AG04449 (cell line): ENCODE measurements at places on chromosomes 16 and 17.
A peak's percentile ranks its signal among the peaks of the same experiment; 100 is the strongest.

GRCh38 chr16:57373117-57373947, 1.0 kb downstream of the CX3CL1 start:
- DNase-seq = no peak

DNA sequence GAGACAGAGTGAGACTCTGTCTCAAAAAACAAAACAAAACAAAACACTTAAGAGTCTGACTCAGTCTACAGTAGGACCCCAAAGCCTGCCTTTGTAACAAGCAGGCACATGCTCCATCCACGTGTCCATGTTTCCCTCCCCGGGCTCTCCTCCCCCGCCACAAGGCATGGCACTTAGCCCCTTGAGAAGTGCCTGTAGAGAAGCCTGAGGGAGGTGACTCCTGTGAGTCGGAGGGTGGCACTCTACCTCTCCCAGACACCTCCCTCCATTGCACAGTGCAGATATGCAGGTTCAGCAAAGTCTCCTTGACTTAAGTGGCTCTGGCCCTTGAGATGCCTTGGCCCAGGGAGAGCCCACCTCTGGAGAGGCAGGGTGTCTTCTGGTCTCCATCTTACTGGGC, 6.8 kb downstream of the FHOD1 start:
- no peak for DNase-seq

GRCh38 chr17:69654981-69655855, 240.7 kb downstream of the MAP2K6 start:
- peak; percentile 59 for DNase-seq

- no peak for DNase-seq
These were observed 381.5 kb upstream of the SALL1 start for GRCh38 chr16:51532551-51532950.

DNA sequence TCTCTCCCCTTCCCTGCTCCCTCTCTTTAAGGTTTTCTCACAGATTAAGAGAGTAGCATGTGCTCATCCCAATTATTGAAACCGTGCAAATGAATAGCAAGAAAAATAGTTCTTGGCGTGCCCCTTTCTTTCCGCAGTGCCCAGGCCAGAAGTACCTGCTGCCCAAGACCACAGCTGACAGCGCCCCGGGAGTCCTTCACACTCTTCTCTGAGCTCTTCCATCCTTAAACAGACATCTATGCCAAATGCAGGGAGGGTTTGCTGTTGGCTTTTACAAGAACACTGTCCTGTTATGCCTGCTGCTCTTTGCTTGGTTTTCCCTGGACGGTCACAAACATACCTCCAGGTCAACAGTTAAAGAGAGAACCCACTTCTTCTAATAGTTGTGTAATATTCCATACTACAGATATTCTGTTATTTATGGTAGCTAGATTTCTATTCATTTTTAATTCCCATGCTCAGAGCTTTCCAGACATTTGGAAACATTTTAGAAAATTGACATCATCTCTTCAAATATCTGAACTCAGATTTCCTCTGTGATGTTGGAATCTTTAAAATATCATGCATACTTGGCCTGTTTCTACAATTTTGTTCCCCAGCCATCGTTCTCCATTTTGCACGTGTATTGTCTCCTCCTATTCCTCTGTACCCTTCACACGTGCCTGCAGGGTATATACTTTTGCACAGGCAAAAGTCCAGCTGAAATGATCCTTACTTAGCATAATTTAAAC, 416.7 kb downstream of the WWOX start:
- DNase-seq = no peak
